ENCODE measurements at places on chromosomes 11 and 22.

GRCh38 chr22:24444251-24444650 is 16.9 kb downstream of the ADORA2A start:
- DNase-seq, result no peak

- no peak for DNase-seq
Measured at GRCh38 chr11:2644844-2645778, 54.7 kb downstream of the KCNQ1OT1 start.

GRCh38 chr11:84799112-84799511 is 828.0 kb downstream of the DLG2 start:
- DNase-seq, result no peak

DNA sequence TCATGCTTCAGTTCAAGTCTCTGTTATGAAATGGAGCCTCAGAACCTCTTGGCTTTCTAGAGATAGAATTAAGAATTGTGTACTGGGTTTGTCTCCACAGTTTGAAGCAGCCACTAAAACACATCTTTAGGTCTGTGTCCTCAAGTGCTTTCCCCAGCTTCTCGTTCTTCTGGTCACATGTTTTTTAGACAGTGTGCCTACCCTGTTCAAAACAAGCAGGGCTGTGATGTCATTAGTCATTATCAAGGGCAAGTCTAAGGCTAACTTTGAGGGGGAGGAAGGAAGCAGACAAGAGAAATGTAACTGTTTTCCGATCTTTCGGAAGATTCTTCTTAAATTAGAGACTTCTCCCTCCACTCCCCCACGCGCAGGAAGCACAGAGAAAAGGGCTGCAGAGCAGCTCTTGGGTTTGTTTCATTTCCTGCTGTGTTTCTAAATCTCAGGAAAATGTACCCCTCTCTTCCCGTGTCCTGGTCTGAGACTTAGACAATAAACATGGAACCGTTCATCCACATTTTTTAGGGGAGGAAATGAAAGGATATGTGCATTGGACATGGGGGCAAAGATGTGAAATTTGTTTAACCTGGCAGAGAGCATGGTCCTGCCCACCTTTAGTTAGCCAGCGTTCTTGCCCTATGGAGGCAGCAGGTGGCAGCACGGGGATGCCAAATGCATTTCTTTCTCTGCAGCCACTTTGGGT is 3.1 kb downstream of the AKIP1 start:
- peak; percentile 44 for DNase-seq

DNA sequence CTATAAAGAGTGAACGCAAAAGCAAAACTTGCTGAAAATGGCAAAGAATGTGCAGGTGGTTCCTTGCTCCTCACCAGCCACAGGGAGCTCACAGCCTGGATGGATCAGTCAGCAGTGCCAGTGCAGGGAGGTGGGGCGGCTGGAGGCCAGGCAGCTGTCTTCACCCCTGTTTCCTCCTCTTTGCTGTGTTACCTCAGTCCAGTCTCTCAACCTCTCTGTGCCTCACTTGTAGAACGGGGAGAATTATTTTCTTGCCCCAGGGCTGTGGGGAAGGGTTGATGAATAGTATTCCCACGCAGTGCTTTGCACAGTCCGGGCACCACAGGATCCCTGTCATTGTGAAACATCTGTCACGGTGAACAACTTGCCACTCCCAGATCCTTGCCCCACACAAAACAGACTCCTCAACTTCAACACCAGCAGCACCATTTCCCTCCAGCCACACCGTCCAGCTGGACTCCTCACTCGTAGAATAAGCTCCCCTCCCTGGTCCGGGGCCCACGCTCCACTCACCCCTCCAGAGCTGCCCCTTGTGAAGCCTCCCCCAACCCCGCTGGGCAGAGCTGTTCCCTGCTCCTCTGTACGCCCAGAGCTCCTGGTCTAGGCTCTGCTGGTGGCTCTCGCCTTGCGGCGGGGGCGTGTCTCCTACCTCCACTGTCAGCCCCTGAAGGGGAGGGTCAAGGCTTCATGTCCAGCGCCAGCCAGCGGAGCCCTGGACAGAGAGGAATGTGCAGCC is 27.7 kb downstream of the MPPED1 start:
- DNase-seq, result no peak

DNA sequence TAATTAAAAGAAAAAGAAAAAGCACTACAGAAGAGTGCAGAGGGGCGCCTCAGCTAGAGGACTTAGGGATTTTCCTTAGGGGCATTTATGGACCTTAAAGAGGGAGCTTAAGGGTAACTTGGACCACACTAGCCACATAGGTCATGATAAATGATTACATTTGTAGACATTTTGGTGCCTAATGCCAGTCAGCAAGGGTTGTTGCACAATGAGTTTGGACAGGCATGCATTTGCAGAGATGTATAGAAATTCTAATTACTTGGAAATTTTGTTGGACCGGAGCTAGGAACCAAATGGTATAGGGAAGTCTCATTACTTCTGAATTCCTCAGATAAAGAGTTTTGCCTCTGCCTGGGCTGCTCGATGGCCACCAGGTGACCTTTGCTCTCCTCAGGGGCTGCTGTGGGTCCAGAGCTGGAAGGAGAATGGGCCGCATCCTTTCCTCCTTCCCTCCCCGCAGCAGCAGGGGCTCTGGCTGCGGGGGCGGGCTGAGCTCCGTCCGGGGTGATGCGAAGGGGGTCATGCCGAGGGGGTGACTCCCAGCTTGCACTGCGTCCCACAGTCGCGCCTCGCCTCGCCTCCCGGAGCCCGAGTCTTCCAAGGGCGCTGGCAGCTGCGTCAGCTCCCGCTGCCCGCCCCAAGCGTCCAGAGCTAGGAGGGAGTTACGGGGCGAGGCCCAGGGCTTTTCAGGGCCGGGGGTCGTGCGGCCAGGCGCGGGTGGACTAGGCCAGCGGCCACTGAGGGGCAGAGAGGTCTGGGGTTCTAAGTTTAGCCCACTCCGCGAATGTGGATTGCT is 20.3 kb upstream of the MALAT1 start:
- DNase-seq, result peak; percentile 81

GRCh38 chr11:70618431-70619101 is 220.2 kb downstream of the CTTN start:
- no peak for DNase-seq

DNA sequence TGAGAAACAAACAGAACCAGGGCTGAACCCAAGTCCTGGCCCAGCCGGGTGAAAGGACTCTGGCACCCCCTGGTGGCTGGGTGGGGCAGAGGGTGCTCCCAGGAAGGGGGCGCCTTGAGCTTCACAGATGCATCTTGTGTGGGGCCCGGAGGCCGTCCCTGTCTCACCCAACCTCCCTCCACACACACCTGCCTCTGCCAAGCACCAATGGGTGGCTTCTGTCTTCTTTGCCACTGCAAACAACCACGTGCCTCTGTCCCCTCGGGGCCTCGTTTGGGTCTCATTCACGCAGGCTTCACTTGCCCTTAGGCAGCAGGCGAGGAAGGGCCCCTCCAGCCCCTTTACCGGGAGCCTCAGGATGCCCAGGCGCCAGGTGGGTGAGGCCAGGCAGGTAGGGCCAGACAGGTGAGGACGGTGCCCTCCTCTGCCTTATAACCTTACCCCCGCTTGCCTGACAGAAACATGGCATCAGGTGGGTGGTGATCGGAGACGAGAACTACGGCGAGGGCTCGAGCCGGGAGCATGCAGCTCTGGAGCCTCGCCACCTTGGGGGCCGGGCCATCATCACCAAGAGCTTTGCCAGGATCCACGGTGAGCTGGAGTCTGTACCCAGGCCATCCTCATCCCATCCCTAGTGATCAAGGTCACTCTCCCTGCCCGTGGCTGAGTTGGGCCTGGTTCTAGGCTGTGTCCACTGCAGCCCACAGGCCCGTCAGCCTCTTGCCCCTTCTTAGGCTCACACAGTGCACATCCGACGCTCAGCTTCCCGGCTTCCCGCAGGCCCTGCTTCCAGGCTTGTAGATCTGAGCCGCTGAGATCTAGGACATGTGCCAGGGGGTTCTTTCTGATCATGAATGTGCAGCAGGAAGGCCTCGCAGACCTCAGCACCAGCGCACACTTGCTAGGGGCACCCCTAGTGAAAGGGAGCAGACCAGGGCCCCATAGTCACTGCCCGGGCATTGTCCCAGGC is 17.2 kb downstream of the POLR3H start:
- DNase-seq, result peak; percentile 67

GRCh38 chr11:93838967-93839366 is 11.5 kb downstream of the VSTM5 start:
- no peak for DNase-seq

DNA sequence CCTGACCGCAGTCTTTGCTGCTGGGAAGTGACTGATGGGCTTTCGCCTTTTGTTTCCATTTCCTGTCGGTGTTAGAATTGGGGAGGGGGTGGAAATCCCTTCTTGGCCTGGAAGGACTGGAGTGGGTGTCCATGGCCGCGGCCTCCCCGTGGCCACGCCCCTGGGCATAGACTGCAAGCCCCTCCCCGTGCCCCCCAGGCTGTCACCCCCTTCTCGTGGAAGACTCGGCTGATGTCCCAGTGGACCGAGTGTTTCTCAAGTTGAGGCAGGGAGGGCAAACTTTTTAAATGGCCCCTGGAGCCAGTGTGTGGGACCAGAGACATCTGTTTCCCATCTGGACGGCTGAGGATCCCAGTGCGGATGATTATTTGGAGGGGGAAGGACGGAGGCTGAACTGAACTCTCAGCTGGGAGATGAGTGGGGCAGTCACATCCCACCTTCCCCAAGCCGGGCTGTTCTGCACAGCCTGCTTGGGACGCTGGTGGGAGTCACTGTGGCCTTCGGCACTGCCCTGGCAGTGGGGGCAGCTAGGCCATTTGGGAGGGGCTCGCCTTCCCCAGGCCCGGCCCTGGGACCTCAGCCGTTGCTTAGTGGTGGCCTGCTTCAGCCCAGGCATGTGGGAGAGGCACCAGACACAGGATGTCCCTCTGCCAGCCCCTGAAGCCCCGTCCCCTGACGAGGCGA is 1.6 kb downstream of the CD81 start:
- peak; percentile 73 for DNase-seq

- no peak for DNase-seq
Measured at GRCh38 chr11:14927146-14927545, 35.1 kb upstream of the CYP2R1 start.

- no peak for DNase-seq
Measured at GRCh38 chr11:117944554-117944953, 15.4 kb upstream of the TMPRSS13 start.

DNA sequence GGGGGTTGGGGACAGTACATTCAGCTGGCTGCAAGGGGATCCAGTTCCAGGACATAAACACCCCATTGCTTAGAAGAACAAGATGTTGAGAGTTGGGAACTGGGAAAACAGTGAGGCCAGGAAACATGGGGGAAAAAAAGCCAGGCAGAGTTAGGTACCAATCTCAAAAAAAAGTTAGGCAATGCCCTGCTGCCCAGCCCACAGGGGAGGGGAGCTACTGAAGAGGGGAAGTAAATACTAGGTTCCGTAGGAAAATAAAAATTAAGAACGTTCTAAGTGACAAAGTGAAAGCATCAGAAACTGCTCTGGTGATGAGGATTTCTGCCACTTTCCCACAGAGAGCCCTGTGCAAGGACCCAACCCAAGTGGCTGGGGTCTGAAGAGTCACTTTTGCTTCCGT is 12.0 kb downstream of the SPTBN2 start:
- no peak for DNase-seq

DNA sequence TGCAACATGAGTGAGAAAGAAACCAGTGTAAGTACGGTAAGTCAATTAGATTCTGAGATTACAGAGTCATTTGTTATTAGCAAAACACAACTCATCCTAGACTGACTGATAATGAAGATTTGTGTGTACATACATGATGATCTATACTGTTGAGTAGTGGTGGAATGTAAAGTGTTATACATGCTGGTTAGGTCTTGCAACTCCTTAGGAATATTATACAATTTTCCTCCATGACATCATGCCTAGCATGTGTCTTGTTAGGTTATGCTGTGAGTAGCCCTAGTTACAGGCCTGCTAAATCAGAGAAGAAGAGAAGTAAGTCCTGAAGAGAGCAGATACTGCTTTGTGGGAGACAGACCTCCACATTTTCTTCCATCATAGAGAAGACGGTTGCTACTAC is 880.6 kb downstream of the LUZP2 start:
- no peak for DNase-seq

DNA sequence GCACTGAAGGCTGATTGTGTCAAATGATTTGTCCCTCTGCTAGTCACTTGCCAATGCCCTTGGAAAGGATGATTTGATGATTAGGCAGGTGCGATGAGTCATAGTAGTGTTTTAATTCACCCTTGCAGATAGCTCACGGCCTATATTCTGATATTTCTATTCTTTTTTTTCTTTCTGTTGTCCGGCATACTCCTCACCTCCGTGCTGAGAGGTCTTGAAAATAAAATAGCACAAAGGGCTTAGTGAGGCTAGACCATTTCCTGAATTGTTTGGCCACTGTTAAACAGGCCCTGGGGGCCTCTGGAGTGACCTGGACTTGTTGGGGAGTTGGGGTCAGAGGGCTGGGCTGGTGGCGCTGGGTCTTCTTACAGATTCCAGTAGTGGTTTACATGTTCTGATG is 99.8 kb downstream of the ZBTB16 start:
- DNase-seq, result no peak

- DNase-seq, result no peak
Measured at GRCh38 chr22:34579519-34579918, 486.4 kb upstream of the ISX start.

- DNase-seq, result no peak
Measured at GRCh38 chr11:104872393-104872792, 25.9 kb downstream of the CASP12 start.

GRCh38 chr11:11414996-11415395 is 61.9 kb upstream of the CSNK2A3 start:
- no peak for DNase-seq

DNA sequence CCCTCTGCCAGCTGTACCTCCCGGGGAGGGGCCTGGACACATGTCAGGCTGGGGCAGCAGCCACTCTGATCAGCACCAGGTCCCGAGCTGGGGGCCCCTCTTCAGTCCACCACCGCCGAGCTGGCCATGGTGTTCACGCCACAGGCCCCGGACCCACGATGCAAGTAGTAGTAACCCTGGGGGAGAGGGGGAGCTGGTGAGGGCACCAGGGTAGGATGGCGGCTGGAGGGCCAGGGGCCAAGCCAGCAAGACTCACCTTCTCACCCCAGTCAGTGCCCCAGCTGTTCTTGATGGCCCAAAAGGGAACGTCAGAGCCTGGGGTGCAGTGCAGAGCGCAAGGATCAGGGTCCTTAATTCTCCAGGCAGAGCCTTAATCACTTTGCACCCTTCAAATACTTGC is 4.6 kb downstream of the CTSF start:
- DNase-seq, result no peak

DNA sequence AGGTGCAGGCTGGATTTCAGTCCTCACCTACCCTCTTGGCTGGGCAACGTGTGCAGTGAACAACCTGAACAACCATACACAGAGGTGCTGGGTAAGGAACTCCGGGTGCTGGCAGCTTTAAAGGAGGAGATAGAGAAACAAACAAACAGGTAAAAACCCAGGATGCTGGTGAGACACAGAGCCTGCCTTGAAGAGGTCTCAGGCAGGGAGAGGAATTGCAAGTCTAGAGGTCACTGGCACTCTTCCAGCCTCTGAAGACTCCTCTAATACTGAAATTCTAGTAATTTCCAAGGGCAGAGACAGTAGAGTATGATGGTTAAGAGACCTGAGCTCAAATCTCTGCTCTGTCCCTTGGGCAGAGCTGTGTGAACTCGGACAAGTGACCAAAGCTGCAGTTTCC is 192.5 kb downstream of the CEP164 start:
- no peak for DNase-seq
